Karpas-422 (cell line): ENCODE measurements at places on chromosomes 4 and X.

GRCh38 chrX:1582686-1583437 is 8.5 kb upstream of the AKAP17A start:
- DNase-seq = peak; percentile 68

DNA sequence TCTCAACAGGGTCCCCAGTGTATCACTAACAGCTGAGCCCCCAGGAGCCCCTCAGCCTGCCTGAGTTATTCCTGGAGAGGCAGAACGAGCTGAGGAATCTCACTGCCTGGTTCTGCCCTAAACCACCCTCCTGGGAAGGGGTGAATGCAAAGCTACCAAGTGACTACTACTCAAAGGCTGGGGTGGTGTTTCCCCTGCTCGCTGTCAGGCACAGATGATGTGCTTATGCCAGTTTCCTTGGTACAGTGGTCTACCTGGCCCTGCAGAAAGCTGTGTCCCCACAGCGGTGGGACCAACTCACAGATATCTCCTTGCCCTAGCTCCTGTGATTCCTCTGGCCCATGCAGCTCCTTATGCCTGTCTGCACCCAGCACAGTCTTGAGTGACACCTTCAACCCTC is 35.4 kb upstream of the ASMTL start:
- DNase-seq = no peak

GRCh38 chr4:173252024-173252935 is 81.9 kb downstream of the HMGB2 start:
- no peak for DNase-seq

GRCh38 chr4:1337376-1337831 is 9.6 kb upstream of the UVSSA start:
- DNase-seq = no peak

DNA sequence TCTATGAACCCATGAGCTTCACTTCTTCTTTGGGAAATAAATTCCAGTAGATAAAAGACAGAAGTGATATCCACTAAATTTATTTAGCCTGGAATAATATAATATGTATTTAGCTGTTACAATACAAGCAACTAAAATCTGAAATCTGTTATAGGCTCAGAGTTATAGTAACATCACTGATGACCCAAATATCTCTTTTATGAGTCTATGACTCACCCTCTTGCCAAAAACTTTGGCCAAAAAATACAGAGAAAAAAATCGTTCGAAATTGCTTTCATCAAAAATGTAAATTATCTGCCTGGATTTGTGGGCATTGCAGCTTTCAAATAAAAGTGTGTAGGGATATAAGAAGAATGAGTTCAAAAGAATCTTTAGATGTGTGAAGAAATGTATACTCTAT is 89.4 kb upstream of the DKK2 start:
- DNase-seq = no peak

- DNase-seq = no peak
Measured at GRCh38 chrX:16160729-16161128, 6.6 kb upstream of the MAGEB17 start.

- no peak for DNase-seq
Measured at GRCh38 chr4:158796370-158797140, 27.7 kb downstream of the FNIP2 start.
